KG1 (cell line): ENCODE measurements at places on chromosomes 6 and 20.

GRCh38 chr20:57499676-57500075, 25.3 kb downstream of the CTCFL start:
- no peak for DNase-seq

DNA sequence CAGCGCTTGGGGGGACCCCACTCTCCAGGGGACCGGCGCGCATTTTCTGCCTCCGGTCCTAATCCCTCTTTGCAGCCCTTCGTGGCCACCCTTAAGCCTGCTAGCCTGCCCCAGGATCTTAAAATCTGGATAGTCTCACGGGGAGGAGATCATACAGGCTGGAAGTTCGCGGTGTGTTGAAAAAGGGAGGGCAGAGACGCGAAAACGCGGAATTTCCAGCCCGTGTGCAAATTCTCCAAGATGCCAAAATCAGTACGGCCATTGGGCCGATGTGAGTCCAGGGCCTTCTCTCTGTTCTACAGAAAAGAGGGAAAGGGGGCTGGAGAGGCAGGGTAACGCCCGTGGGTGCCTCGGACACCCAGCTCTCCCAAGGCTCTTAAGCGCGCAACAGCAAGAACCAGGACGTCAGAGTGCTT, 9.4 kb downstream of the NR2E1 start:
- no peak for DNase-seq

GRCh38 chr6:28960846-28961500, 37.2 kb upstream of the TRIM27 start:
- no peak for DNase-seq

DNA sequence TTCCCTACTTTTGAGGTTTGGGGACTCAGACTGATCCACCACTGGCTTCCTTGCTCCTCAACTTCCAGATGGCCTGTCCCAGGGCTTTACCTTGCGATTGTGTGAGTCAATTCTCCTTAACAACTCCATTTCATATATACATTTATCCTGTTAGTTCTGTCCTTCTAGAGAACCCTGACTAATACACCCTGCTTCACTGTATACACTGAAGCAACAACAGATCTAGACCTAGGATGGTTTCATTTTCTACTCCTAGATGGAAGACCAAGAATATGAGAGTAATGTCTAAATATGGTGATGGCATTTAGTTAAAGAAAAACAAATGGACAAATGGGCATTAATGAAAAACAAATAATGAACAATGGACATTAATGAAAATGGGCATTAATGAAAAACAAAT, 225.6 kb downstream of the LMBRD1 start:
- no peak for DNase-seq

GRCh38 chr6:126773112-126773805, 345.2 kb upstream of the RSPO3 start:
- DNase-seq = no peak

DNA sequence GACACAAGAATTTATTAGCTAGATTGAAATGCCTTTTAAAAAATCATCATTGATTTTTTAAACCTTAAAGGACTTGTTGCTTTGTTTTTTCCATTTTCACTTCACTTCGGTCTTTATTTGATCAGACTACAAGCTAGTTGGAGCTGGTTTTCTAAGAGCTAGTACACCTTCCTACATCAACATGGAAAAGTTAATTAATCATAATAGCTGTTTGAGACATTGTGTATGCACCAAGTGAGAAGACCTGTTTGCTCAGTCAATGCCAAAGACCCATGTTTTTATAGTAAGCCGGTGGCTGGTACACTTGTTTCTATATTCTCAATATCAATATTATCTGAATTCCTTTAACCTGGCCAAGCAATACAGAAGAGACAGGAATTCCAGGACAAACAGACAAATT, 310.2 kb upstream of the SGK1 start:
- no peak for DNase-seq

GRCh38 chr20:32652739-32653526, 20.8 kb downstream of the C20orf203 start:
- peak; percentile 61 for DNase-seq

DNA sequence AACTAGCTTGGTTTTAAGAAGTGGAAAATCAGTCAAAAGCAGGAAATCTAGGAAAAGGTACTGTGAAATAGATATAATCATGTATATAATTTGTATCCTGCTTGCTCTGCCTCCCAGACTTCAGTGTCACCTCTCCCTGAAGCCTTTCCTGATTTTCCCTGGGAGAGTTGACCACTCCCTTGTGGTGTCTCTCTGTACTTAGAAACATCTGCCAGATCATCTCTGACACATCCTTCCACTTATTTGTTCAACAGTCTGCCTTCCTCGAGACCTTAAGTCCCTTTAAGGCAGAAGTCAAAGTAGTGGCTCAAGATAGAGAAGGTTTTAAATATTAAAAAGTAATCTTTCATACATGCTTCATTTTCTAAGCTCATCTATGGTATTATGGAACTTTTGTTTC, 236.5 kb downstream of the CDKAL1 start:
- no peak for DNase-seq

DNA sequence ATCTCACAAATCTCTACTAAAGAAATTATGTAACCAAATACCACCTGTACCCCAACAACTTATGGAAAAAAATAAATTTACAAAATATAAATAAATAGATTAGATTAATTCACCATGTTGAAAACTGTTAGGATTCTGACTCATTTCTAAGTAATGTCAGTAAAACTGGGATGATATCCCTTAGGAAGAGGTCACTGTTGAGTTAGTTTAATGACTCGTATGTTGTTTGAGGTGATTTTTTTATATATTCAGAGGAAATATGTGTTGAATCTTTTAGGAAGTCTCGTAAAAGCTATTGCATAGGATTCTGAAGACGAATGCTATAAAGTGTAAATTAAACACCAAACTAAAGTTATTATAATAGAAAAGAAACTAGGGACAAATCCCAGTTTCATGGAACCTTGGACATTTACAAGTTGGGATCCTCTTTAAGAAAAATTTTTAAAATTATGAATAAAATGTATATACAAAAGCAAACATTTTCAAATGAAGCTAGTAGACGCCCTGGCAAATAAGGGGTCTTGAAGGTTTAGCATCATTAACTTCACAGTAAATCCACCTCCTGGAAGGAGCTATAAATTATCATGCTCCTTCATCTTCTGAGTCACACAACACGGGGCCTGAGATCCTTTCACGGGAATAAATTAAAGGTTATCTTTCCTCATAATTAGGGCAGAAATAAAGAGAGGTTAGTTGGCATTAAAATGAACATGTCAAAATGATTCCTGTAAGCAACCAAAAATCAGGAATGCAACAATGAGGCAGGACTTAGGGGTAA, 37.0 kb upstream of the POU3F2 start:
- no peak for DNase-seq

GRCh38 chr20:11447371-11448100, 470.2 kb upstream of the BTBD3 start:
- DNase-seq = no peak

DNA sequence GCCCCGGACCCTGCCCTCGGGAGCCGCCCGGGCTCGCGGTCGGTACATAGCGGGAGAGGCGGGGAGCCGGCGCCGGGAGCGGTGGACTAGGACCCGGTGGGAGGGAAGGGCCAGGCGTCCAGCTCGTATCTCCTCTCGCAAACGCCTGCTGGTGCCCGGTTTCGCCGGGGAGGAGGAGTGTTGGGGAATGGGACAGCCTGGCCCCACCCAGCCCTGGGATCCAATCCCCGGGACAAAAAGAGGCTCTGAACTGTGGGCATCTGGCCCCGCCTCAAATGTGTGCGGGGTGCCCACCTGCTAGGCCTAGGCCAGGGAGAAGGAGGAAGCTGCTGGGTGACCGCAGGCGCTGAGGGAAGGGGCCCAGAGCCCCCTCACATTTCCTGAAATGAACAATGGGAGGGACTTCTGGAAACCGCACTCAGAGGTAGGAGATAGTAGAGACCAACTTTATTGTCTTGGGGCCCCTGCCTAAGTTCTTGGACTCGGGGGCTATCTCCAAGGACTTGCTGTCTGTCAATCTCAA, at the start of gene KCNK17:
Gene KCNK17, minus strand, starts transcription at position 147 of the 523 bp plus-strand sequence. Its CDS starts 99 bp downstream, at position 48.
- no peak for DNase-seq

DNA sequence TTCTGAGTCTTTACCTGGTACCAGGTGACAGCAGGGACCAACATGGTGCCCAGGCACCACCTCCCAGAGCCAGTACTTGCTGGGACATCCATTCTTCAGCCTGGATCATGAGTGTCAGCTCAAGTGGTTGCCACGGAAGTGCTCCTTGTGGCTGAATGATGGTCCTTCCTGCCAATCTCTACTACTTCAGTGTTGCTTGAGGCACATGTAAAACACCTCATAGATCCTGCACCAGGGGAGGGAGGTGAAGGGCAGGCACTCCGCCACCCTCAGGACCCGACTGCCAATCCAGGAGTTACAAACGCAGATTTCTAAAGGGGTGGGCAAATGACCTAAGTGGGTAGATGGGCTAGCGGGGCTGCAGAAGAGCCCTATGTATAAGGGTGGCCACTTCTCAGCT, 226.0 kb downstream of the PREX1 start:
- no peak for DNase-seq
